ENCODE measurements at places on chromosomes 16 and 17.

GRCh38 chr17:65057531-65058090 is 1.1 kb upstream of the GNA13 start:
- no peak for DNase-seq

- DNase-seq: peak; percentile 25
Observed at GRCh38 chr16:4465977-4466779, 8.2 kb downstream of the NMRAL1 start.

DNA sequence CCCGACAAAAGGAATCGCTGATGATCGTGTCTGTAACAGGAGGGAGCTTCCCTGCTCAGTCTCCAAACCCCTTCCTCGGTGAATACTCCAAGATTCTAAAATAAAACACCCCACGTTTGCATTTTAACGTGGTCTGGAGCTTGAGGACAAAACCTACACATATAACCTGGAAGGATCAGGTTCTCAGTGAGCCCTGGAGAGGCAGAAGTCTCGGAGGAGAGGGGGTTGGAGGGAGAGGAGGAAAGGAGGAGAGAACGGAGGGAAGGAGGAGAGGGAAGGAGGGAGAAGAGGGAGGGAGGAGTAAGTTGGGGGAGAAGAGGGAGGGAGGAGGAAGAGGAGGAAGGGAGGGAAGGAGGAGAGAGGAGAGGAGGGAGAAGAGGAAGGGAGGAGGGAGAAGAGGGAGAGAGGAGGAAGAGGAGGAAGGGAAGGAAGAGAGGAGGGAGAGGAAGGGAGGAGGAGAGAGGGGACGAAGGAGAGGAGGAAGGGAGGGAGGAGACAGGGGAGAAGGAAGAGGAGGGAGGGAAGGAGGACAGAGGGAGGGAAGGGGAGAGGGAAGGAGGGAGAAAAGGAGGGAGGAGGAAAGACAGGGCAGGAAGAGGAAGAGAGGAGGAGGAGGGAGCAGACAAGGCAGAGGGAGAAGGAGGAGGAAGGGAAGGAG is 27.4 kb upstream of the GINS2 start:
- DNase-seq: no peak

DNA sequence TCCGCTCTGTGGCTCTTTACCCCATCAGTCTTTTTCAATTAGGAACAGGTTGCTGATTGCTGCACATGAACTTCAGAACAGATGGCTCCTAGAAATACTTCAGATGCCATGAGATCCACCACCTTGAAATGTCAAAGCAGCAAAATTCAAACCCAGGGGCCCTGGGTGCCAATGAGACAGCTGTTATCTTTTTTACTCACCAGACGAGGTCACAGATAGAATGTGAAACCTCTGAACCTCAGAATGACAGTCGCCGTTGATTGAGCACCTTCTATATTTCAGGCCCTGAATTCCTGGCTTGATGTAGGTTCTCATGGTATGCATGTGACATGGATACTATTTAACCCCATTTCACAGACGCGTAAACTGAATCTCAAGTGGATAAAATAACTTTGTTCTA is 63.0 kb downstream of the MAF start:
- DNase-seq: no peak

DNA sequence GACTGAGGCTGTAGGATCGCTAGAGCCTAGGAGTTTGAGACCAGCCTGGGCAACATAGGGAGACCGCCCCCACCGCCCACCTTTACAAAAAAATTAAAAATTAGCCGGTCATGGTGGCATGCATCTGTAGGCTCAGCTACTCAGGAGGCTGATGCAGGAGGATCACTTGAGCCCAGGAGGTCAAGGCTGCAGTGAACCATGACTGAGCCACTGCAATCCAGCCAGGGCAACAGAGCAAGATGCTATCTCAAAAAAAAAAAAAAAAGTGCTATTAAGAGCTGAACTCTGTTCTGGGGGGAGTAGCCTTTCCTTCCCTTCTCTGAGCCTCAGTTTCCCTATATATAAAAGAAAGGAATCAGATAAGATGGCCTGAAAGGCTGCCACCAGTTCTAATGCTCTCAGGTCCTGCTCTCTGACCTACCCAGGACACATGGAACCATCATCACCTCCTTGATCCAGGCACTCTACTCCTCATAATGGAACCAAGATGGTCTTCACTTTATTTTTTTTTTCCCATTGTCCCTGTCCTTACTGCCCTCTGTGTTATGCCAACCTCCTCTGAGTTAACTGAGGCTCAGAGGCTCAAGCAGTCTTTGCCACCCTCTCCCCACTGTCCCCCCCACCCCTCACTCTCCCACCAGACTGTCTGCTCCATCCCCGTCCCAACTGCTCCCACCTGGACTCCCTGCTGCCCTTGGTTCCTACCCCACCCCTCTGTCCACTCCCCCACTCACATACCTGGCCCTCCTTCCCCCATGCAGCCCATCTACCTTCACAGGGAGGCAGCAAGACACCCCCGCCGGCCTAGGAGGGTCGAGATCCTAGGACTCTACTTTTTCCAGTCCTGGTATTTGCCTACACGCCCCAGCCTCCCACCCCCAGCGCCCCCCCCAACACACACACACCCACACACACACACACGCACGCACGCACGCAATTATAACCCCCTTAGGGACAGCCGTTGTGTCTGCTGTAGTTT is 23.8 kb upstream of the EIF1 start:
- DNase-seq: no peak

DNA sequence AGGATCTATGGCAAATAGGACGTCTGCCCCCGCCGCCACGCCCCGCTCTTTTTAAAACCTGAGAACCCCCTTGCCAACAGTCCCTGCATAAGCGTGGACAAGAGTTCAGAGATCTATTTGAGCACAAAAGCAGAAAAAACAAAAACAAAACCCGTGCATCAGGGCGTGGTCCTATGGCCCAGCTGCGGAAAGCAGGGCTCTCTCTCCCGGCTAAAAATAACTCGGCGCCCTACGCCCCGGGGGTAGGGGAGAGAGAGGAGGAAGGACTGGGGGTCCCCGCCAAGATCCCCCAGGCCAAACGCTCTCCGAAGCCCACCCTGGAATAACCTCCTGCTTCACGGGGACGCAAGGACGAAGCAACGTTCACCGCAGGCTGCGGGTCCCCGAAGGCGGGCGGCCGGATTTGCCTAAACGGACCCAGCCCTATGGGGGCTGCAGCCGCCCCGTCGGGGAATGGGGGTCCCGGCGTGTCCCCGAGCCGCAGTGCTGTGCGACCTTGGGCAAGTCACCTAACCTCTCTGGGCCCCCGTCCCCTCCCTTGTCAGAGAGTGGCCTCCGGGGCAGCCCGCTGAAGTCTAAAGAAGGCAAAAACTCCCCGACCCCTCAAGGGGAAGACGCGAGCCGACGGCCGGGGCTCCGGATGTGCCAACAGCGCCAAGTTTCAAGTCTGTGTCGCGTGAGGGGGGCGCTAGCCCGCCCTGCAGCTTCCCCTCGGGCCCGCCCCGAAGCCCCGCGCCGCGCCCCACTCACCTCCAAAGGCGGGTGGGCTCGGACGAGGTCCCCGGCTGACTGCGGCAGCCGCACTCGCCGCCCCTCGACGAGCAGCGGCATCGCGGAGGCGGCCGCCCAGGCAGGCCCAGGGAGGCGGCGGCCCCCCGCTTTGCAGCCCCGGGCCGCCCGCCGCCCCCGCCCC is 477 bp downstream of the NTAN1 start:
- DNase-seq: peak; percentile 67

GRCh38 chr17:43615330-43616028 is 46.2 kb downstream of the MEOX1 start:
- no peak for DNase-seq

DNA sequence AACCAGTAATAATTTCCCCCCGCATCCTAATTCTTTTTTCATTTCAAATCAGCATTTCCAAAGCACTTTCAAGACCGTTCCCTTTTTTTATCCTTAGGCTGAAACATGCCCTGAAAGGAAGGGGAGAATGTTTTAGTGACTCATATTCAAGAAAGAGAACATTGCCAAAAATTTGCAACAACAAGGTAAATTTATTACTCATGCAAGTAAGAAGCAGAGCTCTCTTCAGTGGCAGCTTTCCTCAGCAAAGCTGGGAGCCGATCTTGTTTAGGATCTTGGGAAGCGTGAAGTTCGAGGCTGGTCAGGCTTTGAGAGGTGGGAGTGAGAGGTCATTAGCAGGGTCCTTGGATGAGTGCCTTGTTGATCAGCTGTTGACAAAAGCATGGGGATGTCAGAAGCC is 129.5 kb downstream of the PRKCA start:
- no peak for DNase-seq

DNA sequence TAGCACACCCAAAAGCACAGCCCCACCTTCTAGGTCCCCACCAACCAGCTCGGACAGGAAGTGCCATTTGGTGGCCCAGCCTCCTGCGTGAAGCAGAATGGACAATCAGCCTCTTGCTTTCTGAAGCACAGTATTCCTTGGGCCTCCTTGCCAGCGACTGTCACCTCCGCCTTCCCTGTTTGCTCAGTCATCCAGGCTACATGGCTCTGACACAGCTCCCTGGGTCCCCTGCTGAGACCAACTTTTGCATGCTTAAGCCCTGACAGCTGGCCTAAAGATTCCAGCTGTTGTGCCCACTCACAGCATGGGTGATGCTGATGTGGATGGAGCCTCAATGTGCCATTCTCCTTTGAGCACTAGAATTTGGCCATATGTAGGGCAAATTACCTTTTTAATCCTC is 4.5 kb upstream of the CACNG5 start:
- DNase-seq: no peak

- DNase-seq: no peak
Observed at GRCh38 chr17:40364121-40364861, at the start of gene GJD3. GJD3 (minus strand) TSS chr17:40364737; CDS start chr17:40363815, 922 bp downstream.

DNA sequence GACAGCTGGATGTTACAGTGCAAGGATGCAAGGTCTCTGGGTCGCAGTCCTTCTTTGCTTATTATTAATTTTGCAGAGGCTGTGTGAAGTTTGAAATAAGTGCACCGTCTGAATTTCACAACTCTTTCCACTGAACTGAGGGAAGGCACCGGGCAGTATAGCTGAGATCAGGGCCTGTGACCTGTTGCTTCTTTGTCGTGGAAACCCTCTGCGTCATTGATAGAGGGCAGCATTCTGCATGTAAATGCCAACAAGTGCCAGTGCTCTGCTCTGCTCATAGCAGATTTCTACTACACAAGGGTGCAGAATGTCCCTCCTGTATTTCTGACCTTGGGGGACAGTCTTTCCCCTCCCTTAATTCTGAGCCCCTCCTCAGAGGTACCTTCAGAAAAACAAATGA is 26.0 kb downstream of the CD300LF start:
- DNase-seq: no peak

- DNase-seq: no peak
Observed at GRCh38 chr16:4103745-4104144, 12.5 kb downstream of the ADCY9 start.

- DNase-seq: no peak
Observed at GRCh38 chr16:67312719-67313118, 13.8 kb downstream of the KCTD19 start.

GRCh38 chr16:1575578-1575977 is 36.3 kb downstream of the IFT140 start:
- DNase-seq: no peak

- peak; percentile 62 for DNase-seq
Observed at GRCh38 chr16:361872-362701, 8.3 kb downstream of the MRPL28 start.

DNA sequence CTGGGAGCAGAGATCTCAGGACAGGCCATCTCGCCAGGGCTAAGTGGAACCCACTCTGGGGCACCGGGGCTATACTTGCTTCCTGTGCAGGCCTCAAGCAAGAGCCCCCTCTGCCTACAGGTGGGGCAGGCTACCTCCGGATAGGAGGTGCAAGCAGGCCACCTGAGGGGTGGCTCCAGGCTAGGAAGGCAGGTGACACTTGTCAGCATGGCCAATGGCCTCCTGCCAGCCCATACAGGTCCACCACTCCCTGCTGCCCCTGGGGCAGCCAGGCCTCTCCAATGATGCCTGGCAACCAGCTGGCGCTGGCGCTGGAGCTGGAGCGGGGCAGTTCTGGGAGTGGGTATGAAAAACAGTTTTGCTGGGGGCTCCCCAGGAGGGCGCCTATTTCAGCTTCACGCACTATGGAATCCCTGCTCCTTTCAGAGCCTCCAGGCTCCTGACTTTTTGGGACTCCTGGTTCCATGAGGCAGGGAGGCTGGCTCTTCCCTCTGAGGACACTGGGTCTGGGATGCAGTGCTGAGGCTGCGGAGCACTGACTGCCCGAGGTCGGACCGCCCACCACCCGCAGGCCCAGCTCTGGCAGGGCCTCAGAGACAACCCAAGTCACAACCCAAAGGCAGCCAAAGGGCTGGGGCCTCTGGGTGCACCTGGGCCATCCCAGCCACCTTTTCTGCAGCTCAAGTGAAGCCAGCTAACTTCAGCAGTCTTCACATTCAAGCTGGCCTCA is 8.4 kb upstream of the SREBF1 start:
- no peak for DNase-seq
